ENCODE measurements at places on chromosomes 16 and 17.
A peak's percentile ranks its signal among the peaks of the same experiment; 100 is the strongest.

DNA sequence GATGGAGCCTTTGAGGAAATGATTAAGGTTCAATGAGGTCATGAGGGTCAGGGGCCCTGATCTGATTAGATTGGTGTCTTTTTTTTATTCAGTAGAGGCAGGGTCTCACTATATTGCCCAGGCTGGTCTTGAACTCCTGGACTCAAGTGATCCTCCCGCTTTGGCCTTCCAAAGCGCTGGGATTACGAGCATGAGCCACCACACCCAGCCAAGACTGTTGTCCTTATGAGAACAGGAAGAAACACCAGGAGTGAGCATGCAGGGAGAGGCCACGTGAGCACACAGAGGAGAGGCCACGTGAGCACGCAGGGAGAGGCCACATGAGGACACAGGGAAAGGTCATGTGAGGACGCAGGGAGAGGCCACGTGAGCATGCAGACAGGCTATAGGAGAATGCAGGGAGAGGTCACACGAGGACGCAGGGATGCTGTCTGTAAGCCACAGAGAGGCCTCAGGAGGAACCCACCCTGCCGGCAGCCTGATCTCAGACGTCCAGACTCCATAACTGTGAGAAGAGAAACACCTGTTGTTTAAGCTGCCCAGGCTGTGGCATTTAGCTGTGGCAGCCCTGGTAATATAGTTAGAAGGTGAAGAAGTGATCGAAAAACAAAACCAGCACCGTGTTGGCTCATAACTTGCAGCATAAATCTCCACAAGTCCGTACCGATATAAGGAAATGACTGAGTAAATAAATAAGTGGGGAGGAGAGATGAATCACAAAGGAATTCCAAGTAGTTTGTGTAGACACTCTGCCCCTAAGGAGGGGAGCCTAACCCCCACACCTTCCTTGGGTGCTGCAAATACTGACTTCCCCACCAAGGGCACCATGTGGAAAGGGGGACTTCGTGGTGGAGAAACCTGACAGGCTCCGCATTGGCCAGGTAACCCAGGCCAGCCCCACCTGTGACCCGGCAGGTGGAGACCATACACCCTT, 14.6 kb upstream of the CSNK1D start:
- no peak for DNase-seq

GRCh38 chr17:75610103-75610984, 22.7 kb downstream of the MYO15B start:
- DNase-seq: no peak

- DNase-seq: no peak
These were observed 169.2 kb downstream of the LAT start for GRCh38 chr16:29154088-29154487.

GRCh38 chr17:12310811-12311210, 290.1 kb downstream of the MAP2K4 start:
- DNase-seq: no peak

DNA sequence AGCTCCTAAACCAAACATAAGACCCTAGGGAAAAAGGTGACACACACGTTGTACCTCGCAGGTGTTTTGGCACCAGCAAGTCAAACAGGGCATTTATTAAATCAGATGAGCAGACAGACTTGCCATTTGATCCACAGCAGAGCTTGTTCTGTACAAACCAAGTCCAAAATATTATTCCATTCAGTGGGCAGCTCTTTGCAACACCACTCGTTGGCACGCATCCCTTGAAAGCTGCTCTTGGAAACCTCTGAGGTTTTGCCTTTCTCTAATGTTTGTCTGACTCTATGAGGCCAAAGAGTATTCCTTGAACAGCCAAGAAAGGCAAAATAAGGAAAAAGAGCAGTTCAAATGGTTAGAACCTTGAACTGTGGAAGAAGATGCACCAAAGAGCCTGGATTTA, 12.7 kb downstream of the TMEM100 start:
- DNase-seq: no peak

DNA sequence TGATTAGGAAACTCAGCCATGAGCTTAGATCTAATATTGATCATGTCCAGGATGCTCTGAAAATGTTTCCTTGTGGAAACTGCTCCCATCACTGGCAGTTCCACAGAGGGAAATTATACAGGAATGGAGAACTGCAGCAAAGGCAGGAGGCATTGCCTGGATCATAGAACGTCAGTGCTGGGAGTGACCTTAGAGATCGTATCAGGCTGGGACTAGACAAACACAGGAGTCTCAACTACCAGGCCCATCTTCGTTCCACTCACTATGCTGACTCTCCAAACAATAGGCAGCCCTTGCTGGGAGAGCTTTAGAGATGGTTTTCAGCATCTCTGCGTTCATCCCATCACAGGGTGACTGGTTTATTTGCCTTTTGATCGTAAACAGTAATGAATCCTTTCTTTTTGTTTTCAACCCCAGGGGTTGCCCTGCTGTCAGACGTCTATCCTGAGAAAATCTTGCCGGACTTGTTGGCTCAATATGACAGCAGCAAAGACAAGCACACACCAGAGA, 130.3 kb downstream of the TANGO6 start:
- no peak for DNase-seq

GRCh38 chr17:28282596-28282995, 36.4 kb upstream of the TMEM97 start:
- peak; percentile 40 for DNase-seq

DNA sequence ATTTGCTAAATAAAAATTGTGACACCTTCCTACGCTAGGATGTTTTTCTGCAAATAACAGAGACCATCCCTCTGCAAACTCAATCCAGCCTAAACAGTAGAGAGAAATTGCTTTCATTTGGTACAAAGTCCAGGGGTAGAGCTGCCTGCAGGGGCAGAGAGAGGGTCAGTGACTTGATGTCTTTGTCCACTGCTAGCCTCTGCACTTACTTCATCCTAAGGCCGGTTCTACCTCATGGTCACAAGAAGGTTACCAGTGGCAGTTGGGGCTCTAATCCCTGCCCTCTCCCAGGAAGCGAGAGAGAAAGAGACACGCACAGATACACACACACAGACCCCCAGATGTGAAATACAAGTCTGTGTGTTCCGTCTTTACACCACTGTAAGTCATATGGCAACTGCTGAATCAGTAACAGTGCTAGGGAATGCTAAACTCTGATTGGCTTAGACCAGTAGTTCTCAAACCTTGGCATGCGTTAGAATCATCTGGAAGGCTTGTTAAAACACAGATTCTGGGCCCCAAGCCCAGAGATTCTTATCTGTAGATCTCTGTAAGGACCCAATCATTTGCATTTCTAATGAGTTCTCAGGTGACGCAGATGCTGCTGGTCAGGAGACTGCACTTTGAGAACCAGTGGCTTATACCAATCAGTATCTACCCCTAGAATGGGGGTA, 13.1 kb upstream of the LPCAT2 start:
- DNase-seq: no peak

DNA sequence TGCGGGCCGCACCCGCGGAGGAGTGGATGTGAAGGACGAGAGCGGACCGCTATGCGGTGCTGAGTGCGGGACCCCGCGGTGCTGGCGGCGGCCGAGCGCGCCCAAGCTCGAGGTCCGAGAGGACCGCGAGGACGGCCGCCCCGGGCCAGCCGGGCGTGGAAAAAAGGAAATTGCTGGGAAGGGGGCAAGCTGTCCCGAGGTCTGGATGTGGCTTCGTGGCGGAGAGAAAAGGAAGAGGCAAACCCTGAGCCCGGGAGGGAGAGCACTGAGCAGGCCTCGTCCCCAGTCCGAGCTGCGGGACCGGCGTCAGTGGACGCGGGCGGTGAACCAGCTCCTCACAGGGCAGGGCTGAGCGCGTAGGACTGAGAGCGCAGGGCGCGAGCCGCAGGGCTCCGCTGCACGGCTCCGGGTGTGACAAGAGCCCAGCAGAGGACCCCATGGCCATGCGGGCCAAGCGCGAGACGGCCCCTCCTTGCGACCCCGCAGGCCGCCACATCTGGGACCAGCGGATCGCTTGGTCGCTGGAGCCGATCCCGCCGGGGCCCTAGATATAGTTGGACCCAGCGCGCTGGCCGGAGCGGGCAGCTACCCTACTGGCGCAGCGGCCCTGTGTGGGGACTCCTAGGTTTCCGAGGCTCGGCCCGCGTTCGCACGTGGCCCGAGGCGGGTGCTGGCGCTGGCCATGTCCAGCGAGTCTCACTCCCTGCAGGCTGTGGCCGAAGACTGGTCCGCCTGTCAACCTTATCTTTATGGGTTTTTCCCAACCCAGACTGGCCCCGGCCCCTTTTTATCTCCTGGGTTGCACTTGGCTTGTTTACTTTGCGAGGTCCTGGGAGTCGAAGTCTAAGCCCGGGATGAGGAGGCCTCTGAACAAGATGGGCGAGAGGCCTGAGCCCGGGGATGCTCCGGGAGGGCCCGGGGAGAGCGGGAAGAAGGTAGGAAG, 2.4 kb downstream of the TBX4 start:
- DNase-seq: no peak

DNA sequence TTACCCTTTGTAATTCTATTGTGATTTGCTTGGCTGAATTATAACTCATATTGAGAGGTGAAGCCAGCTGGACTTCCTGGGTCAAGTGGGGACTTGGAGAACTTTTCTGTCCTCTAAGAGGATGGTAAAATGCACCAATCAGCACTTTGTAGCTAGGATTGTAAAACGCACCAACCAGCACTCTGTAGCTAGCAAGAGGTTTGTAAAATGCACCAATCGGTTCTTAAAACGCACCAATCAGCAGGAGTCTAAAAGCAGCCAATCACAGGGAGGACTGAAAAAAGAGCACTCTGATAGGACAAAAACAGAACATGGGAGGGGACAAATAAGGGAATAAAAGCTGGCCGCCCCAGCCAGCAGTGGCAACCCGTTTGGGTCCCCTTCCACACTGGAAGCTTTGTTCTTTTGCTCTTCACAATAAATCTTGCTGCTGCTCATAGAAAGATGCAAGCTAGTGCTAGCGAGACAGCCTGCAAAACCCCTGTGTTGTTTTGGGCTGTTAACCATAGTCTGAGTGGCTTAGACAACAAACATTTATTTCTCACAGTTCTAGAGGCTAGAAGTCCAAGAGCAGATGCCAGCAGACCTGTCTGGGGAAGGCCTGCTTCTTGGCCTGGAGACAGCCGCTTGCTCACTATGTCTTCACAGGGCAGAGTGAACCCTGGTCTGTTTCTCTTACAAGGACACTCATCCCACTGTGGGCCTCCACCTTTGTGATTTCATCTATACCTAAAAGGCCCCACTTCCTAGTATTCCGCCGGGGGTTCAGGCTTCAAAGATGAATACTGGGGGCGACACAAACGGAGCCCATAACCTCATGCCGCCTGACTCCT, 39.0 kb upstream of the CRISPLD2 start:
- DNase-seq: no peak

DNA sequence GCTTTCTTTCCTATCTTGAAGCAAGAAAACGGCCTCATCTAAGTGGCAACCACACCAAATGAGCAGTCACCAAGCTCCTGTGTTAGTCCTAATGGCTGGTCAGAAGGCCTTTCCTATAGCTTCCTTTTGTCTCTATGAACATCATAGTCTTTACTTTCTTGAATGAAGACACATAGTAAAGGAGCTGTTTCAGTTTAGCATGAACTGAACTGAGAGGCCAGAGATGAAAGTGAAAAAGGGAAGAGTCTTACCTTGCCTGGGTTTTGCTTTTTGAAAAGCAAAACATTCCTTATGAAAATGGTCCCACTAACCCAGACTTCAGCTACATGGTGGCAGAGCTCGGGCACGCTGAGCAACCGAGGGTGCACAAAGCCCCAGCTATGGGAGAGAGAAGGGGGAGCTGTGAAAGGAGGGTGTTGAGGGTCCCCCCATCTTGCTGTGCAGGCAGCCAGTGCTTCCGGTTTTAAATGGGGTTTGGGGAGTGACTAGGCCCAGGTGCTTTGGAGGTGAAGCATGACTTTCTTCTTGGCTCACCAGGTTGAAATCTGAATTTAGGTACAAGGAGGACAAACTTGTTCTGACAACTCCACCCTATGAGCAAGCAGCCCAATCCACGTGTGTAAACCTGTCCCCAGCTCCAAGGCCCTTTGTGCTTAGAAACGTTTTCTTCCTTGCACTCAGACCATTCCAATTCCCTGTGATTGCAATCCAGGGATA, 9.1 kb upstream of the PSMC3IP start:
- no peak for DNase-seq

DNA sequence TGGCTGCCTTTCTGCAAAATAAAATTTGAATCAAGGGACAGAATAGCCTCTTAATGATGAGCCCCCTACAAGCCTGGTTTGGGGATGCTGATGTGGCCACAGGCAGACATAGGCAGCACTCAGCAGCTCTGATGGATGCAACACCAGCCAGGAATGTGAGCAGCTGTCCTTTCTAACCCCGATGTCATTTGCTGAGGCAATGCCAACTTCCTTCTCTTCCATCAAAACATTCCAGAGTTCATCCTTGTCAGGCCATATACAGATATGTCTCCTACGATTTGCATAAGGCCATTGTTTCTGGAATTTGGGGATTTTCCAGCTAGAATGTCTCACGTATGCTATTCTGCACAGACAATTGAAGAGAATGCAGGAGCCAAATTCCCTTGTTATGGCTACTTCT, 52.1 kb upstream of the MYOCD start:
- DNase-seq: no peak

- DNase-seq: no peak
These were observed 4.8 kb downstream of the CDK5R1 start for GRCh38 chr17:32491371-32492263.

- DNase-seq: no peak
These were observed 18.0 kb upstream of the KCNJ18 start for GRCh38 chr17:21674242-21674731.

- DNase-seq: no peak
These were observed 875 bp downstream of the PRKCB start for GRCh38 chr16:23836404-23837311.

DNA sequence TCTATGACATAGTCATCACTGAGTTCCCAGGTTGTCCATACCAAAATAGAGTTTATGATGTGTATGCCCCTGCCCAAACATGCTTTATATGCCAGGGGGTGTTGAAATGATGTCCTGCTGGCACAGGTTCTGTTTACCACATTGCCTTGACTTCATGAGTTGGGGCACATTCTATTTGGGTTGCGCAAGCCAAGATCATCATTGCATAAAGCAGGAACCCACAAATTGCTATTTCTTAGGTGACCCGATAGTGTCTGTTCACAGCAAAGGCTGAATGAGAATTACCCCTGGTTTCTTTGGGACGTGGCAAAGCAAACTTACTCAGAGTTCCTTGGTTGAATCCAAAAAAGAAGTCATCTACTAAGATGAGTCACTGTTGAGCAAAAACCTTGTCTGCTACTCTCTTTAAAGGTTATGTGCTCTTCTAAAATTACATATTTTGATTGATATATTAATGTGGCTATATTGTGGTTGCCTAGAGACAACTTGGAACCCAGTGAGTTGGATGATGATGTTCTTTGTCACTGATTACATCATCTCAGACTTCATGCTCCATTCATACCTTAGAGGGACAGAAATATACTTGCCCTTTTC, 912.6 kb upstream of the SOX9 start:
- no peak for DNase-seq

- DNase-seq: no peak
These were observed 1.4 kb downstream of the KRT38 start for GRCh38 chr17:41439375-41439774.

- DNase-seq: no peak
These were observed 7.8 kb downstream of the DNAI2 start for GRCh38 chr17:74281799-74282198.

- DNase-seq: peak; percentile 20
These were observed 1324.9 kb upstream of the CDH8 start for GRCh38 chr16:63361032-63361624.

Data from HS-27A (cell line).